Stimulated activated CD4-positive, alpha-beta T cell treated with anti-CD3 and anti-CD28 coated beads, TNF-alpha, amount 100 ng/mL, for 1 hour (primary cell): ENCODE measurements at places on chromosomes 12 and 14.

- no peak for DNase-seq
Observed at GRCh38 chr14:73287071-73287470, 49.8 kb downstream of the PAPLN start.

- no peak for DNase-seq
Observed at GRCh38 chr12:120735181-120735580, 9.6 kb downstream of the ACADS start.

GRCh38 chr14:80291101-80291500 is 79.8 kb upstream of the DIO2 start:
- DNase-seq = no peak

- DNase-seq = no peak
Observed at GRCh38 chr12:111494676-111495075, 89.0 kb downstream of the SH2B3 start.

DNA sequence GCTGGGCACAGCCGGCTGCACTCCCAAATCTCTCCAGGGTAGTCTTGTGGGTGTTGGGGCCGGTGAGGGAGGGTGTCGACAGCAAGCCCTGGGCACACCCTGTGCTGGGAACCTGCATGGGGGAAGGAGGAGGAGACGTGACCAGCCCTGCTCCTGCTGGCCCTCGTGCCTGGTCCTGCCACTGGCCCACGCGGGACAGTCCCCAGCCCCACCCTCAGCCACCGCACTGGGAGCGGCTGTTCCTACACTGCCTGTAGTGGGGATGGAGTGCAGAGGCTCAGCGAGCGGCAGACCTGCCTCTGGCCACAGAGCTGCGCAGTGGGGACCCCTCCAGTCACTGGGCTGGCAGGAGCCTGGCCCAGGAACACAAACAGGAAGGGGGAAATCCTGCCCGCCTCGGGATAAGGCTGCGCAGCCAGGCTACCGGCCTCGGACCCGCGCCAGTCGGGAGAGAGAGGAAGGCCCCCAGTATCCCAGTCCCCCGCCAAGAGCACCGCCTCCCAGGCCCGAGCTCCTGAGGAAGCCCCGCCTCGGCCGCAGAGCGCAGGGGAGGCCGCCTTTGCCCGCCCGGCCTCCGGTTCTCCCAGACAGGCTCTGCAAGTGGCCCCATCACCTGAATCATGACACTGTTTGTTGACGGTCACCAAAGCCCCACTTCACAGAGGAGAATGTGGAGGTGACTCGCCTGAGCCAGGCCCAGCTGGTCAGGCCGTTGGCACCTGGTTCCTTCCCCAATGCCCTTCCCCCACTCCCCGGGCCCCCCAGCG is 10.6 kb downstream of the AHNAK2 start:
- no peak for DNase-seq

DNA sequence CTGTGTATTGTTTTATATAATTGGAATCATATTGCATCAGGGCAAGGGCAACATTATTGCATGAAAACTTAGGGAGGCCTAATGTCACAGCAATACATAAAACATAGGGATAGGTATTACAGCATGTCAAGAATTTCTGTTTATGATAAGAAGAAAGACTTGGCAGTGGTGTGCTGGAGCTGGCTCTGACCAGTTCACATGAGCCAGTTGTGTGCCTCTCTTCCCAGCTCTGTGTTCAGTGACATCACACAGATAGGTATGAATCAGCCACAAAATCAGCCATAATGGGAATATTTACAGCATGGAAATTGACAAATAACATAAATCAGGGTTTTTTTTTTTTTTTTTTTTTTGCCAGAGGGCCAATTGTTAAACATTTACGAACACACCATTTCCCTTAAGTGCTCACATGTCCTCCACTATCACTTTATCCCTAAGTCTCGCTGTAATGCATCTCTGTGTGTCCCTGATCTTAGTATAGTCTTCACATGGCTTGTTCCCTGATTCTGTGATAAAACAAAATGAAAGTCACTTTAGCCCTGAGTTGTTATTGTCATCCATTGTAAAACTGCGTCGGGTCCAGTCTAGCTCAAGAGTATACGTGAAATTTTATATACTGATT is 31.9 kb upstream of the ACSM4 start:
- DNase-seq = no peak

DNA sequence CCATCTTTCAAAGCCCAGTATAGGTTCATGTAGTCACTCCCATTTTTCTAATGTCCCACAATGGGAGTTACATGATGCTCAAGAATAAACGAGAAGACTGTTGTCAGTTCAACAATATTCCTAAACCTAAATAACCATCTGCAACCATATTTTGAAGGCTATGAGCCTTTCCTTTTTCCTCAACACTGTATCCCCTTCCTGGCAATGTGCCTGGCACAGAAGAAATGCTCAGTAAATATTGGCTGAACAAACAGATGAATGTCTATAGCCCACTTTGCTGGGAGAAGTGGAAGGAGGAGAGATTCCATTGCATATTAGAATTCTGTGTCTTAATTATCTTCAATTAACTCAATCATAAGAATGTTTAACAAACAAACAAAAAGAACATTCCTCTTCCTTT is 6.1 kb downstream of the ARMH4 start:
- DNase-seq = no peak

DNA sequence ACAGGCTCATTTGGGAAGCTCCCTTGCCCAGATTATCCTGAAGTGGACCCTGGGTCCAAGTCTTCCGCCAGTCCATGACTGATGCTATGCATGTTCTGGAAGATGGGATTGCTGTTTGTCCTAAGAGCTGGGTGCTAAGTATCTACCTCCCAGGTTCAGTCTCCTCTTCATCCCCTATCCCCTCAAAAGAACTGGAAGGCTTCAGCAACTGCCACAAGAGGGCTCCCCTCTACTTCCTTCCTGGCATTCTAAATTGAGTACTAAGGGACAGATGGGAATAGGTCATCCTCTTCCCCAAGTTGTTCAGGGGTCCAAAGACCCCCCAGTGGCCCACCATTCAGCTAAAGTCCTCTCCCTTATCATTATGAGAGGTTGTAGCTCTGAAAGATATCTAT is 9.0 kb upstream of the FKBP11 start:
- DNase-seq = no peak

- no peak for DNase-seq
Observed at GRCh38 chr14:35742442-35742841, 66.7 kb downstream of the RALGAPA1 start.

GRCh38 chr12:47164116-47164515 is 84.4 kb upstream of the AMIGO2 start:
- no peak for DNase-seq

- no peak for DNase-seq
Observed at GRCh38 chr14:105089746-105090492, 24.7 kb upstream of the GPR132 start.

DNA sequence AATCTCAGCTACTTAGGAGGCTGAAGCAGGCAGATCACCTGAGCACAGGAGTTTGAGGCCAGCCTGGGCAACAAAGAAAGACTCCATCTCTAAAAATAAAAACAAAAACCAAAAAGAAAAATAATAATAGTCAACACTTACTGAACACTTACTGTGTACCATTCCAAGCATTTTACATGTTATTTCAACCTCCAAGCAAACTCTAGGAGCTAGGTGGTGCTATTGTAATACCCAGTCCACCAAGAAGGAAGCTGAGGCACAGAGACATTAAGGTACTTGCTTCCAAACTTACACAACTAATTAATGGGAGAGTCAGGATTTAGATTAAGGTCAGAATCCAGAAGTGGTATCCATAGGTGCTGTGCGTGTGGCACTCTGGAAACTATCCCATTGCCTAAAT is 13.7 kb upstream of the OR6J1 start:
- DNase-seq = no peak

- no peak for DNase-seq
Observed at GRCh38 chr12:132056320-132056719, 87.8 kb downstream of the DDX51 start.

- DNase-seq = no peak
Observed at GRCh38 chr12:79000501-79000900, 135.9 kb downstream of the SYT1 start.

DNA sequence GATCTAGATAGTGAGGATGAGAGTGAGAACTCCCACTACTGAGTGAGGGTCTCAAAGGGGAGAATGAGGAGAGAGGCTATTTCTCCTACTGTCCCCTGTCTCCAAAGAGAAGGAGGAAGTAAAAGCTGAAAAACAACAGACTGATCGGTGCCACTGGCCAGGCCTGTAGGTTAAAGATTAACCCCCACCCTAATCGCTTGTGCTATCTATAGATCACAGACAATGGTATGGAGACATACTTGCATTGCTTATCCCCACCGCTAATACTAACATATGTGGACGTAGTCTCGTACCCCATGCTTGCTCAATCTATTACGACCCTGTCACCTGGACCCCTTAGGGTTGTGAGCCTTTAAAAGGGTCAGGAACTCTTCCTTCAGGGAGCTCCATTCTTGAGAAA is 777.9 kb upstream of the TMEM132C start:
- DNase-seq = no peak

DNA sequence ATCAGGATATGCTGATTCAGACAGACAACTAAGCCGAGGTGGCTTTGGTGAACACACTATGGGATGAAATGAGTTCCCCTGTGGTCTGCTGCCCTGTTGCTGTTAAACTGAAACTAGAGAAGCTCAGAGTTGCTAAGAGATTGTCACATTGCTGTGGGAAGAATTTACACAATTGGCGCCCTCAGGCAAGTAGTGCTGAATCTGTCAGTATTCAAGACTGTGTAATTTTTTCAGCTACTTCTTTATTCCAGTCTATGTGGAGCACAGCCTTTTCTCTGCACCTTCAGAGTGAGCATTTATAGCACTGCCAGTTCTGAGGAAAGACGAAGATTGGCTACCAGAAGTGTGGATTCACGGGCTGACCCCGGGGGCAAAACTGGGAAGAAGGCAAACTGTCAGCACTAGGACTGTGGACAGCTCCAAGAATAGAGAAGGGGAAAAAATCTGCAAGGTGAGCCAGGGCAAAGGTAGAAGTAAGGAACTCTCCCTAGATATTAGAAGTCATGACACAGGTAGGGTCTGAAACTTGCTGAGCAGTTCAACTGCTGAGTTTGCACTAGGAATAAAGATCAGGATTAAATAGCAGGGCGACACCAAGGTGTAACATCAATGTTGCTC is 218.8 kb upstream of the TMPO start:
- no peak for DNase-seq

GRCh38 chr12:23421556-23421955 is 527.9 kb downstream of the SOX5 start:
- DNase-seq = no peak

GRCh38 chr12:115227137-115227615 is 543.2 kb upstream of the TBX3 start:
- no peak for DNase-seq

DNA sequence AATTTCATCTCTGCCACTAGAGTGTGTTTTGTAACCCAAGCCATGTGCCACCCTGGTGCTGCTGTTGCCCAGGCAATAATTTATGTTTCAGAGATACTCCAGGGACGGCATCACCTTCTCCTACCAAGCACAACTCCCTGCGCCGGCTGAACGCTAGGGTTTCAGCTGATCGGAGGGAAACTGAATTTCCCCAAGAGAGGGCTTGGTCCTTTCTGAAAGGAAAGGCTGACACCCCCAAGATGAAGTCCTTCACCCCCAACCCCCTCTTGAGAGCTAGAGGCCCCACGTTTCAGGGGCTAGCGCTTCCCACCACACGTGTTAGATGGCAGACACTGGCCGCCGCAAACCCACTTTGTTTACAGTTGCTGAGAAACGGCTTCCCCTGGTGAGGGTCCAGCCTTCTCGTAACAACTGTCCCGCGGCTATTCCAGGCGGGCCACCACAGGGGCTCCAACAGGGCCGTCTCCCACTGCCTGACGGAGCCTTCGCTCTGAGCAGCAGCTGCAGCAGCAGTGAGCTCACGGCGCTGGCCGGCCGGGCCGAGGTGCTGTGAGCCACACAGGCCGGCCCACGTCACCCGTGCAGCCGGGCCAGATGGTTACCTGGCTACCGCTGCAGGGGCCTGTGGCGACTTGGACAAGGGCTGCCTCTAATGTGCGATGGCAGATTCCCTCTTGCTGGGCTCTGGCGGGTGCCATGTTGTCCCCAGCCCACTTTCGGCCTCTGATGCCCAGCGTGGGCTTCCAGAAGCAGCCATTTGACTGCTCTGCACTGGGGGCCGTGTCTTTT is 66.4 kb downstream of the TESC start:
- DNase-seq = no peak

GRCh38 chr12:107503887-107504885 is 181.4 kb upstream of the PWP1 start:
- DNase-seq = no peak

DNA sequence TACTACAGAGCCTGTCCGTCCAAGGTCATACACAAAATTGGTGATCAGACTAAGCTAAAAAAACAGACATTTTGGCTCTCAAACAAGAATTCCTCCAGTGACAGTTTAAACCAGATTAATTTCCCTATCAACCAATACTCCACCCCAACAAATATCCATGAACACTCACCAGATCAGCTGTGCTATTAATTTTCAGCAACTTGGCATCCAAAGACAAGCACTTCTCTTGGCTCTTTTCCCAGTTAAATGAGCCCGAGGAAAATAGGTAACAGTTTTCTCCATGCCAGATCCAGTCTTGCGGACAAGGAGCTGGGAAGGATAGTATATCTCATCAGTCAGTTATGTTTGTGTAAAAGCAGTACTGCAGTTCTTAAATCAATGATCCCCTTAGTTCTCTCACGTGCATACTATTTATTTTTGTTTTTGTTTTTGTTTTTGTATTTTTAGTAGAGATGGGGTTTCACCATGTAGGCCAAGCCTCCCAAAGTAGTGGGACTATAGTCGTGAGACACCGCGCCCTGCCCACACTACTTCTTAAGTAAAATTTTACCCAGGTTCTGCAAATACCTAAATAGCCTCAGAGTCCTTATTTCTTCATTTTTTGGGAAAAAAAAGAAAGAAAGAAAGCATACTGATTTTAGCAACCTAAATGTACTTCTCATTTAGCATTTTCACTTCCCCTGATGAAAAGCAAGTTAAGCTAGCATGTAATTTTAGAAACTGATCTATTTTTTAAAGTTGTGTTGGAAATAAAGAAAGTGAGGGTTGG is 11.1 kb downstream of the OLR1 start:
- no peak for DNase-seq

- no peak for DNase-seq
Observed at GRCh38 chr12:76634133-76634532, 74.6 kb upstream of the OSBPL8 start.

- DNase-seq = no peak
Observed at GRCh38 chr12:113329022-113329790, 5.7 kb downstream of the SLC8B1 start.

DNA sequence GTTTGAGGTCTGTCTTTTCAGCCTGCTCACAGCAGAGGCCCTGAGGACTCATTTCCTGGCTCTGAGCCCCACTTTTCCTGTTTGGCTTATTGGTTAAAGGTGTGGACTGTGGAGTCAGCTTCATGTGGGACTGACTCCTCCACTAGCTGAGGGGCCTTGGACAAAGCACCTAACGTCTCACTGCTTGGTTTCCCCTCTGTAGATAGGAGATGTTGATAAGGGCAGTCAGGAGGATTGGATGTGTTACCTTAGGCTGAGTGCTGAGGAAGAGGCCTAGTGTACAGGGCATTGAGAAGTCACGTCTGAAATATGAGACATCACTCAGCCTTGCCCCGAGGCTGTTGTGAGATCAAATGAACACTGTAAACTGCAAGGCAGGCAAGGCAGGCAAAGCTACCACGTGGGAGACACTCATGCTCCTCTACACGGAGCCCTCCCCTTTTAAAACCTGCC is 27.1 kb upstream of the TCL1A start:
- DNase-seq = no peak
